ENCODE measurements at places on chromosomes 6 and 20.

- H3K27me3 ChIP-seq: no peaks in the 10 kb centered on the region
- H3K36me3 ChIP-seq: peaks cover 14% of the 10 kb centered on the region
- no peak for DNase-seq
- no peak overlapping the region for H3K27ac ChIP-seq
- H3K4me3 ChIP-seq: no peak overlapping the region
These were observed 3.6 kb upstream of the HSP90AB1 start for GRCh38 chr6:44243345-44243744.

GRCh38 chr6:39555136-39555535 is 170.1 kb downstream of the KIF6 start:
- H3K27me3 ChIP-seq: peaks cover 5% of the 10 kb centered on the region
- H3K36me3 ChIP-seq: no peaks in the 10 kb centered on the region
- no peak for DNase-seq
- H3K4me3 ChIP-seq: no peak overlapping the region
- no peaks in the 10 kb centered on the region for H3K4me1 ChIP-seq

- no peak for DNase-seq
- no peaks in the 10 kb centered on the region for H3K27me3 ChIP-seq
- H3K4me1 ChIP-seq: no peaks in the 10 kb centered on the region
- H3K27ac ChIP-seq: no peak overlapping the region
- no peaks in the 10 kb centered on the region for H3K36me3 ChIP-seq
These were observed 365.7 kb downstream of the MAFB start for GRCh38 chr20:40323361-40323794.

GRCh38 chr6:42195415-42195814 is 659 bp upstream of the GUCA1B start:
- no peak overlapping the region for H3K27ac ChIP-seq
- H3K27me3 ChIP-seq: no peaks in the 10 kb centered on the region
- peaks cover 9% of the 10 kb centered on the region for H3K4me1 ChIP-seq
- no peak overlapping the region for H3K4me3 ChIP-seq

- no peak overlapping the region for H3K27ac ChIP-seq
- no peaks in the 10 kb centered on the region for H3K27me3 ChIP-seq
- no peaks in the 10 kb centered on the region for H3K36me3 ChIP-seq
- no peak for DNase-seq
These were observed 454.3 kb downstream of the BTBD3 start for GRCh38 chr20:12371990-12372389.

DNA sequence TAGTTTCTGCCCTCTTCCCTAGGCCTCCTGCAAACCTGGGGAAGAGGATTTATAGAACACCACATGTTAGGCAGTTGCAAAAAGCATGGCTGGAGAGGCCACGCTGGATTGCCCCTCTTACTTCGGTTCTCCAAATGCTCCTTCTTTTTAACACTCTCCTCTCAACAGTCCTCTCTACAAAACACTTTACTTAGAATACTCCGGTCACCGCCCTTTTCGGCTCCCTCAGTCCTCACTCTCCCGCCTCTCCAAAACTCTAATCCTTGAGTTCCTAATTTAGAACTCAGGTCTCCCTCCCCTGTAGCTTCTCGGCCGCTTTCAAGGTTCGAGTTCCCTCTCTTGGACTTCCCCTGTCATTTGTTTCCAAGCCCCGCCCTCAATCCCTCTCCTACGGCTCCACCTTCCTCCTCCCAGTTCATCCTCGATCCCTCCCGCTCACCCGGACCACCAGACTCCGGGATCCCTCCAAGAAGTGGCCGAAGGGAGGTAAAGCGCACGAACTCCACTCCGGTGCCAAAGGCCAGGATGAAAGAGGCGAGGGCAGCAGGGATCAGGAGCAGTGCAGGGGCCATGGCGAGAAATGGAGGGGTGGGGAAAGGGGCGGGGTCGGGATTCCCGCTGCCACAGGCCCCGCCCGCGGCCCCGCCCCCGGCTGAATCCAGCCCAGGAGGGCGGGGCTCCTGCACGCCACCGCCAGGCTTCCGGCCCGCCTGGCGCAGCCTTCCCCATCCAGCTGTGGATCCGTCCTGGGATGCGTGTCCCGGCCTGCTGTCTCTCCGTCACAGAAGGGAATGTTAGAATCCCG is at the start of gene NRM:
NRM (minus strand) TSS at position 582 of the 805 bp plus-strand sequence; CDS start at position 572, 10 bp downstream.
- peaks cover 33% of the 10 kb centered on the region for H3K4me1 ChIP-seq
- peak within 1 kb of the TSS; percentile 87 for H3K27ac ChIP-seq
- no peaks in the 10 kb centered on the region for H3K27me3 ChIP-seq
- DNase-seq: peak; percentile 55

DNA sequence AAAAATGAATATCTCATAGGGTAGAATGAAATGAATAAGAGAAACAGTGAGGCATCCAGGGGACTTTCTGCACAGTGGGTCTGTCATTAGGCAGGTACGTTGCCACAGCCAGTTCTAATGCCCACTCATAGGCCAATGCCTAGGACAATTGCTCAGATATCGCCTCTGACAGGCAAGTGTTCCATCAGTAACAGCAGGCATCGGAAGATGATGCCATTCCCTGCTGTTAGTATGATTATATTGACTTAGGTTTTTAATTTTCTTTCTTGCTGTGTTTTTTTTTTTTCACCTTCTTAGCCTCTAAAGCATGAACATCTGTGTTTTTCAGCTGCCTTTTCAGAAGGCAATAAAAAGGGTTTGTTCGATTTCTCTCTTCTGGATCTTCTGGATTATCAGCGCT is 90.7 kb downstream of the PRL start:
- no peaks in the 10 kb centered on the region for H3K4me1 ChIP-seq
- no peaks in the 10 kb centered on the region for H3K36me3 ChIP-seq
- no peak overlapping the region for H3K4me3 ChIP-seq
- DNase-seq: no peak

GRCh38 chr6:99297415-99297814 is 52.1 kb downstream of the FAXC start:
- H3K4me3 ChIP-seq: no peak overlapping the region
- no peak for DNase-seq
- H3K27me3 ChIP-seq: no peaks in the 10 kb centered on the region

- H3K27ac ChIP-seq: no peak overlapping the region
- no peak overlapping the region for H3K4me3 ChIP-seq
- DNase-seq: no peak
- peaks cover 3% of the 10 kb centered on the region for H3K36me3 ChIP-seq
- H3K27me3 ChIP-seq: no peaks in the 10 kb centered on the region
- H3K4me1 ChIP-seq: peaks cover 28% of the 10 kb centered on the region
These were observed 5.0 kb downstream of the WRNIP1 start for GRCh38 chr6:2770171-2770570.

DNA sequence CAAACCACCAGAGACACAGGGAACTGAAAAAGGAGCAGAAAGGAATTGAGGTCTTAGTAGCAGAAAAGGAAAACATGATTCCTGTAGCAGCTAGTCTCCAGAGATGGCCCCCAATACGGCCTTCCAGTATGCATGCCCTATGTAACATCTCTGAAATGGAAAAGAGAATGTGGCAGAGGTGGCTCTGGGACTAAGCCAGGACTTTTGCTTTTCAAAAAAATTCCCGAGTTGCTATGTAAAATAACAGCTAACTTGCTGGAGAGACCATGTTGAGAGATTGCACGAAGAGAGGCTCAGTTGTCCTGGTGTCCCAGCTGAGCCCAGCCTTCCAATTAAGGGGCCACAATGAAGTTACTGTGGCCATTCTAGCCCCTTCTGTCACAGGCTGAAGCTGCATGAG is 27.7 kb downstream of the IL20RA start:
- no peak overlapping the region for H3K27ac ChIP-seq
- no peak for DNase-seq
- H3K27me3 ChIP-seq: no peaks in the 10 kb centered on the region
- H3K4me1 ChIP-seq: no peaks in the 10 kb centered on the region

DNA sequence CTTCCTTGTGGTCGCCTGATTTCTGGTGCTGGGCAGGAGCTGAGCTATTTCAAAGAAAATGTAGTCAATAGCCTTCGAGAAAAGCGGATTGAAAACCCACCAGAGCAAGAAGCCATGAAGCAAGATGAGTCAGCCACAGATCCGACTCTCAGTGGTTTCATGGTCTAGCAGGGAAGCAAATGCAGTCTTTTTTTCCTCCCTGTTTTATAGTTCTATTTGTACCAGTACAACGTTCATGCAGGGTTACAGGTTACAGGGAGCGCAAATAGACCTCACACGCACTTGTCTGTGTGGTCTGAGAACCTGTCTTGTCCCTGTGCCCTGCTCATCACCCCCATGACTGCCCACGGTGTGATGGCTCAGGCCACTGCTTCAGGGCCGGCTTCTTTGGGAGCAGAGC is 309.8 kb upstream of the SUPT3H start:
- no peak for DNase-seq
- H3K27me3 ChIP-seq: no peaks in the 10 kb centered on the region
- H3K27ac ChIP-seq: no peak overlapping the region
- no peaks in the 10 kb centered on the region for H3K4me1 ChIP-seq
- H3K4me3 ChIP-seq: no peak overlapping the region

DNA sequence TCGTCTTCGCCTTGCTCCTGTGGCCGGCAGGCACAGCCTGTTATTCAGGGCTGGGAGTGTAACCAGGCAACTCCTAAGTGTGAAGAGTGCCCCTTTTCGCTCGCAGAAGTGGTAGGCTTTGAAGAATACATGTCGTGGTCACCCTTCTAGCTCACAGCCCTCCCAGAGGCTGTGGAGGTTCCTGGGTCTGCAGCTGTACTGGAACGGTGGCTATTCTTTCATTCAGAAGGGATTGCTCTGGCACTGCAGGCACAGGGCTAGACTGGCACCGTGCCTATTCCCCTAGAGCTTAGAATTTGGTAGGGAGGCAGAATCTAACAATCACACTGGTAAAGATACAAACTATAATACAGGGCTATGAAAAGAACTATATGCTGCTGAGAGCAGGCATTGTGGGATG is 1.1 kb upstream of the SRSF12 start:
- peaks cover 6% of the 10 kb centered on the region for H3K27me3 ChIP-seq
- peaks cover 5% of the 10 kb centered on the region for H3K4me1 ChIP-seq
- no peak for DNase-seq
- H3K4me3 ChIP-seq: no peak overlapping the region
- H3K27ac ChIP-seq: no peak overlapping the region
- no peaks in the 10 kb centered on the region for H3K36me3 ChIP-seq

- H3K4me1 ChIP-seq: peaks cover 54% of the 10 kb centered on the region
- H3K27me3 ChIP-seq: no peaks in the 10 kb centered on the region
- no peak for DNase-seq
- H3K36me3 ChIP-seq: no peaks in the 10 kb centered on the region
These were observed 105.0 kb upstream of the BEND6 start for GRCh38 chr6:56849896-56850295.

GRCh38 chr20:38873050-38873581 is 53.1 kb upstream of the FAM83D start:
- no peak overlapping the region for H3K27ac ChIP-seq
- no peaks in the 10 kb centered on the region for H3K36me3 ChIP-seq
- no peak overlapping the region for H3K4me3 ChIP-seq

DNA sequence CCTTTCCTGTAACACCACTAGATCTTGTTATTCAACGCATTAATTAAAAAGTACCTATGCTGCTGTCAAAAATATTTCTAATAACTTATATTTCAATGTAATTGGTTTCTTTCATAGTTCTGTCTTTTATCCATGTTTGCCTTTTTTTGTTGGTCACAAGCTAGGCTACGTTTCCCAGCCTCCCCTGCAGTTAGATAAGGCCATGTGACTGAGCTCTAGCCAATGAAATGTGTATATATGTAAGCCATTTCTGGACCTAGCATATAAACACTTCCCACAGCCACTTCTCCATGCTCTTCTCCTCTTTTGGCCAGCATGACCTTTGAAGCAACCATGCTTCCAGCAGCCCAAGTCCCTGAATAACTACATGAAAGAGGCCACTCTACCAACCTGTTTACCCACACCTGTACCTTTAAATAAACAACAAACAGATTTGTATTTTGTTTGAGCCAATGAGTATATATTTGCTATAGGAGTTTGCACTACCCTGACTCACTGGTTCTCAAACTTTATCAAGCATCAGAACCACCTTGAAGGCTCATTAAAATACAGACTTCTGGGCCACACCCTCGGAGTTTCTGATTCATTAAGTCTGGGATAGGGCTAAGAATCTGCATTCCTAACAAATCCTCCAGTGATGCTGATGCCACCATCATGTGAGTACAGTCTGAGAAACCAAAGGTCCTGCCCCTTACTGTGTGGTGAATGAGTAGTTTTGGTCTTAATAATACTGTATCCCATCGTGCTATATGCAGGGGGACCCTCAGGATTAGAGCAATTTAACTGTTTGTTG is 45.6 kb upstream of the BEND6 start:
- H3K36me3 ChIP-seq: no peaks in the 10 kb centered on the region
- no peak overlapping the region for H3K4me3 ChIP-seq
- no peaks in the 10 kb centered on the region for H3K27me3 ChIP-seq
- peak; percentile 67 for DNase-seq
- H3K4me1 ChIP-seq: peaks cover 29% of the 10 kb centered on the region
- H3K27ac ChIP-seq: no peak overlapping the region

- H3K27me3 ChIP-seq: no peaks in the 10 kb centered on the region
- no peaks in the 10 kb centered on the region for H3K36me3 ChIP-seq
- H3K4me3 ChIP-seq: no peak overlapping the region
- no peak for DNase-seq
These were observed 194.2 kb downstream of the PRL start for GRCh38 chr6:22102671-22103070.

- H3K36me3 ChIP-seq: no peaks in the 10 kb centered on the region
- no peak overlapping the region for H3K27ac ChIP-seq
- H3K27me3 ChIP-seq: peaks cover 2% of the 10 kb centered on the region
These were observed 61.9 kb upstream of the ATXN1 start for GRCh38 chr6:16822975-16823717.

GRCh38 chr6:3405679-3406078 is 51.2 kb downstream of the SLC22A23 start:
- H3K4me1 ChIP-seq: no peaks in the 10 kb centered on the region
- no peak for DNase-seq
- H3K27me3 ChIP-seq: no peaks in the 10 kb centered on the region
- no peaks in the 10 kb centered on the region for H3K36me3 ChIP-seq
- no peak overlapping the region for H3K27ac ChIP-seq

- H3K27ac ChIP-seq: no peak overlapping the region
- H3K4me1 ChIP-seq: peaks cover 5% of the 10 kb centered on the region
- DNase-seq: no peak
- H3K36me3 ChIP-seq: no peaks in the 10 kb centered on the region
- H3K4me3 ChIP-seq: no peak overlapping the region
- H3K27me3 ChIP-seq: no peaks in the 10 kb centered on the region
These were observed 295.5 kb upstream of the PRDM1 start for GRCh38 chr6:105790635-105791034.

Data from Panc1 (cell line).